ENCODE measurements at places on chromosomes 2 and 18. TPM values are rescaled to one million over a fixed set of nuclear protein-coding genes. Genes with fewer than 3 reads are reported as not detected.

The TLX2 gene
- total RNA-seq, result 0.53 TPM

The TSHZ1 gene
- total RNA-seq, result 30.1 TPM

- H3K4me1 ChIP-seq, result no peaks in the 10 kb centered on the region
- no peak overlapping the region for H3K27ac ChIP-seq
- no peaks in the 10 kb centered on the region for H3K36me3 ChIP-seq
- H3K27me3 ChIP-seq, result no peaks in the 10 kb centered on the region
- DNase-seq, result no peak
These were observed 160.9 kb downstream of the NEDD4L start for GRCh38 chr18:58204776-58205442.

- no peaks in the 10 kb centered on the region for H3K27me3 ChIP-seq
- peaks cover 46% of the 10 kb centered on the region for H3K4me1 ChIP-seq
- H3K4me3 ChIP-seq, result peak overlapping the region; percentile 47
- peaks cover 3% of the 10 kb centered on the region for H3K36me3 ChIP-seq
- DNase-seq, result no peak
These were observed 468 bp downstream of the PIKFYVE start for GRCh38 chr2:208266553-208266893.

DNA sequence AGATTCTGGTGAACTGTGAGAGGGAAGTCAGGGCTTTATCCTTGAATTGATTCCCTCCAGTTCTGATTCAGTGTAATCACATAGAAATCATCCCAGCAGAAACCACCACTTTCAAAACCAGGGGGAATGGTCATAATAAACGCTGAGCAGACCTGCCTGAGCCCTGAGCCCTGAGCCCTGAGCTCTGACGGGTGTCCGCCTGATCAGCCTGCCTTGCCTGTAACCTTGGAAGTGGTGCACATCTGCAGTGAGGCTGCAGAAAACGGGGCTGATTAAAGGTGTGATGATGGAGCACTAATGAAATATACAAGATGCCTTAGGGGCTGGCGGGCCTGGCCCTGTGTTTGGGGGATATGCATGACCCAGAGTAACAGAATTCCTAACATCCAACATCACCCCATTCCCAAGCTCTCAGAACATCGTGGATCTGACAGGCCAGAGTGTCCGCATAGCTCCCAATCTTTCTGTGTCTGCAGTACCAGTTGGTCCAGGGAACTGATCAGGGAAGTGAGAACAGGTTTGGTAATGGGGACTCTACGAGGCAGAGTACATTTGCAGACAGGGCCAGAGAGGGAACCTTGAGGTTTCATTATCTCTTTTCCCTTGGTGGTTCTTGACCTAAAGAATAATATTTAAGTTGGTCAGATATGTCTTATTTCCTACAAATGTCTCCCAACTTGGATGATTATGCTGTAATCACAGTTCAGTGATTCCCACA lies 37.8 kb downstream of the KCTD18 start:
- no peaks in the 10 kb centered on the region for H3K36me3 ChIP-seq
- no peak for DNase-seq
- no peak overlapping the region for H3K4me3 ChIP-seq
- H3K27me3 ChIP-seq, result no peaks in the 10 kb centered on the region

DNA sequence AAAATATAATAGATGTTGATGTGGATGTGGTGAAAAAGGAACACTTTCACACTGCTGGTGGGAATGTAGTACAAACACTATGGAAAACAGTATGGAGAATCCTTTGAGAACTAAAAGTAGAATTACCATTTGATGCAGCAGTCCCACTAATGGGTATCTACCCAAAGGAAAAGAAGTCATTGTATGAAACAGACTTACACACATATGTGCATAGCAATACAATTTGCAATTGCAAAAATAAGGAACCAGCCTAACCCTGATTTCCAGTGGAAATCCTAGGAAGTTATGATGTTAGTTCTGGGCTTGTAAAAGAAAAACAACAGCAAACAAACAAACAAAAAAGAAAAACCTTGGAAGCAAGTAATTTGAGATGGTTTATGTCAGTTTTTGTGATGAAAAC lies 28.6 kb upstream of the CLASP1 start:
- H3K36me3 ChIP-seq, result no peaks in the 10 kb centered on the region
- no peaks in the 10 kb centered on the region for H3K4me1 ChIP-seq
- H3K4me3 ChIP-seq, result no peak overlapping the region
- DNase-seq, result no peak
- H3K27ac ChIP-seq, result no peak overlapping the region

The HYCC2 gene
- total RNA-seq, result 33.1 TPM

DNA sequence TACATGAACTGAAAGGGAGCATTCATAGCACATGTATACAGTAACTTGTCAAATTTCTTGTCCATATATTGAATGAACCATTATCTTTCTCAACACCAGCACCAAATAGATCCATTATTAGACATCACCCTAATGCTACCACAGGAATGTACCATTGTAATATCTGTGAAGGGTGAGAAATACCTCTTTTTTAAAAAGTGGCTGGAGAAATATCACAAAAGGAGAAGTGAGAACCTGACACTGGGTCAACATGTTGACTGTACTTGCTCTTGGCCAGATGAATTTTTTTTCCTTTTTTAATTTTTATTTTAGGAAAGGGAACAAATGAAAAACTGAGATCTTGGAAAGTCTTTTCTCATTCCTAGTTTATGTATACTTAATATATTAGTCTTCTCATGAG lies 63.5 kb downstream of the CAVIN2 start:
- H3K4me1 ChIP-seq, result no peaks in the 10 kb centered on the region
- H3K4me3 ChIP-seq, result no peak overlapping the region
- no peaks in the 10 kb centered on the region for H3K36me3 ChIP-seq
- no peak overlapping the region for H3K27ac ChIP-seq

GRCh38 chr2:109438146-109438545 lies 175.6 kb downstream of the SEPTIN10 start:
- H3K4me1 ChIP-seq, result no peaks in the 10 kb centered on the region
- H3K36me3 ChIP-seq, result no peaks in the 10 kb centered on the region
- DNase-seq, result no peak
- no peaks in the 10 kb centered on the region for H3K27me3 ChIP-seq

- no peak overlapping the region for H3K4me3 ChIP-seq
- no peak overlapping the region for H3K27ac ChIP-seq
- DNase-seq, result no peak
These were observed 59.9 kb downstream of the TNP1 start for GRCh38 chr2:216799873-216800431.

The SPDYA gene
- total RNA-seq, result 4.9 TPM

- DNase-seq, result no peak
- peaks cover 34% of the 10 kb centered on the region for H3K4me1 ChIP-seq
- H3K4me3 ChIP-seq, result no peak overlapping the region
- H3K27ac ChIP-seq, result no peak overlapping the region
These were observed 275 bp downstream of the HOXD8 start for GRCh38 chr2:176129813-176130146.

GRCh38 chr2:65053199-65053598 lies 3.0 kb upstream of the CEP68 start:
- H3K27me3 ChIP-seq, result no peaks in the 10 kb centered on the region
- no peak overlapping the region for H3K4me3 ChIP-seq
- DNase-seq, result peak; percentile 51
- no peak overlapping the region for H3K27ac ChIP-seq

DNA sequence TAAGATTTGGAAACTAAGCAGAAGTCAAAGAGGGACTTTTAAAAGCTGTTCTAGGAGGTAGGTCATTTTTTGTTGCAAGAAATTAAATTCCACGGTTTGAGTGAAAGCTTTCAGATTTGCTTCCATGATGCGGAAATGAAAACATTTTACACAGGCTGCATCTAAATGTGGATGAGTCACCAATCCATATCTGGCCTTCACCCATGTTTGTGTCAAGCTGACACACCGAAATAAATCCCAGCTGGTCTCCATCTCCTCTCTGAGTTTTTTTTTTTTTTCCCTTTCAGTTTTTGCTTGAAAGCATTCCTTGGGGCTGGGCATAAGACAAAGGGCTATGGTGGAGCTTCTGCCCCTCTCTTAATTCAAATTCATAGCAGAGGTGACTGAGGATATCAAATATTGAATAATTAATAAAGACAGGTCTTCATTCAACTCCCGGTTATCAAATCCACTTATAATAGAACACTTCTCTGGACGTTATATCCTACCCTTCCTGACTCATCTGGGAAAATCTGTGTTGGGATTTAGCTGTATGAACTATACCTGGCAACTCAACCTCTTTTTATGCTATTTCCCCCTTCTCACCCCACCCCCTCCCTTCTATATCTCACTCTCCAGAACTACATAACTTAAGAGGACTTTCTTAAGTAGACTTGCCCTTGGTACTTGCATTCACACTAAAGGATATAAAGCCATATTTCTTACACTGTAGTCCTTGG lies 558.3 kb upstream of the GCFC2 start:
- H3K36me3 ChIP-seq, result no peaks in the 10 kb centered on the region
- H3K27me3 ChIP-seq, result no peaks in the 10 kb centered on the region
- H3K4me1 ChIP-seq, result no peaks in the 10 kb centered on the region
- DNase-seq, result no peak
- H3K27ac ChIP-seq, result no peak overlapping the region
- no peak overlapping the region for H3K4me3 ChIP-seq

- H3K4me1 ChIP-seq, result no peaks in the 10 kb centered on the region
- DNase-seq, result no peak
- no peak overlapping the region for H3K4me3 ChIP-seq
- no peaks in the 10 kb centered on the region for H3K27me3 ChIP-seq
- H3K27ac ChIP-seq, result no peak overlapping the region
These were observed 218.0 kb upstream of the COPS8 start for GRCh38 chr2:236867441-236868260.

The RASGRP3 gene
- total RNA-seq, result 3.9 TPM

The KLHL14 gene
- not detected for total RNA-seq

- H3K4me1 ChIP-seq, result no peaks in the 10 kb centered on the region
- DNase-seq, result no peak
- no peaks in the 10 kb centered on the region for H3K36me3 ChIP-seq
- H3K4me3 ChIP-seq, result no peak overlapping the region
- no peaks in the 10 kb centered on the region for H3K27me3 ChIP-seq
These were observed 86.6 kb downstream of the MARCO start for GRCh38 chr2:119028327-119029174.

Measured in CD4-positive, alpha-beta memory T cell (primary cell).